NCI-H510A (cell line): ENCODE measurements at places on chromosomes 6 and 20.

- no peak for DNase-seq
These were observed 184.5 kb upstream of the PDE10A start for GRCh38 chr6:165847407-165848085.

DNA sequence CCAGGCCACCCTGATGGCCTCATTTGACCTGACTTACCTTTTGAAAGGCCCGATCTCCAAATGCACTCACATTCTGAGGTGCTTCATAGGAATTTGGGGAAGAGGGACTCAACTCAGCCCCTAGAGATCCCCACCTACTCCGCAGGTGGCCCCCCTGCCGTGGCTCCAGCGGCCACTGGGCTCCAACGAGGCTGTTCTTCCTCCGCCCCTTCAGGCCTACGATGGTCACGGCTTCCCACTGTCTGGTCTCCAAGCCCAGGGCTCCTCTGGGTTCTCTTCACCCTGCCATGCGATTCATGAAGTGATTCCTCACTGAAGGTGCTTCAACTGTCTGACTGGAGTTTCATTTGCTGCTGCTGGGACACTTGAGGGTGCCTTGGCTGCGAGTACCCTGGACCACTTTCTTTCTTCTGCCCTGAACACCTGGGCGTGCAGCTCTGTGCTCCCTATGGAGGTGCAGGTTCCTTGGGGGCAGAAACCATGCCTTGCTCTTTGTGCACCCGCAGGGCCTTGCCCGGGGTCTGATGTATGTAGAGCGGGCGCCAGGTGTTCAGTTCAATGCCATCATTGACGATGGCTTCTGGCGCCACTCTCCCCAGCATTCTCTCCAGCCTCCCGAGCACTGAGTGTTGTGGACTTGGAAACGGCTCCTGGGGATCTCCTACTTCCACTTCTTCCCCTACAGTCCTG is 10.0 kb upstream of the DUSP22 start:
- no peak for DNase-seq

DNA sequence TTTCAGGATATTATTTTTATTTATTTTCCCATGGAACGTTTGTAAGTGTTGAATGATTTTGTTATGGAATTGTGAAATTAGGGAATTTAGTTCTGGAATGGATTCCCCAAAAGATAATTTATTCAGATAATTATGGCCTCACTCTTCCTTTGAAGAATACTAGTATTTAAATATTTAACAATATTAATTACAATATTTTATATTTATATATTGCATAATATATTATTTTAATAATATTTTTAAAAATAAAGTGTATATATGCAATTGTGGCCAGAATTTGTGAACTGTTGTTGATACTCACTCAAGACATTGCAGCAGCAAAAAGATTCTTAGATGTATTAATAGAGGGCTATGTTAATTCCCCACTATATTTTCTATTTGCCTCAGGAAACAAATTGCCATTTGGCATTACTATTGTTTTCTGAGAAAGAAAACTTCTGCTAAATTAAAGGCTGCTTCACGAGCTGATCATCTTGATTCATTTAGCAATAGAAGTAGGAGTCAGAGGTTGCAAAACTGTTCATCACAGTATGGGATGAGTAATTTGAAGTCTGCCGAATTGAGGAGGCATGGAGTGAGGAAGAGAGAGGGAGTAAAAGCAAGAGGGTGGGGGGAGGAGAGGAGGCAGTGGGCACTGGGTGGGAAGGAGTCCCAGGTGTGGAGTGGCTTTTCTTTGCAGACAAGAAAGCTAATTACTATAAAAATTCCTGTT is 729.2 kb downstream of the DHX35 start:
- DNase-seq: no peak

GRCh38 chr20:32227744-32228688 is 20.3 kb downstream of the POFUT1 start:
- no peak for DNase-seq

- DNase-seq: no peak
These were observed 672.1 kb downstream of the HACE1 start for GRCh38 chr6:104187616-104188015.

DNA sequence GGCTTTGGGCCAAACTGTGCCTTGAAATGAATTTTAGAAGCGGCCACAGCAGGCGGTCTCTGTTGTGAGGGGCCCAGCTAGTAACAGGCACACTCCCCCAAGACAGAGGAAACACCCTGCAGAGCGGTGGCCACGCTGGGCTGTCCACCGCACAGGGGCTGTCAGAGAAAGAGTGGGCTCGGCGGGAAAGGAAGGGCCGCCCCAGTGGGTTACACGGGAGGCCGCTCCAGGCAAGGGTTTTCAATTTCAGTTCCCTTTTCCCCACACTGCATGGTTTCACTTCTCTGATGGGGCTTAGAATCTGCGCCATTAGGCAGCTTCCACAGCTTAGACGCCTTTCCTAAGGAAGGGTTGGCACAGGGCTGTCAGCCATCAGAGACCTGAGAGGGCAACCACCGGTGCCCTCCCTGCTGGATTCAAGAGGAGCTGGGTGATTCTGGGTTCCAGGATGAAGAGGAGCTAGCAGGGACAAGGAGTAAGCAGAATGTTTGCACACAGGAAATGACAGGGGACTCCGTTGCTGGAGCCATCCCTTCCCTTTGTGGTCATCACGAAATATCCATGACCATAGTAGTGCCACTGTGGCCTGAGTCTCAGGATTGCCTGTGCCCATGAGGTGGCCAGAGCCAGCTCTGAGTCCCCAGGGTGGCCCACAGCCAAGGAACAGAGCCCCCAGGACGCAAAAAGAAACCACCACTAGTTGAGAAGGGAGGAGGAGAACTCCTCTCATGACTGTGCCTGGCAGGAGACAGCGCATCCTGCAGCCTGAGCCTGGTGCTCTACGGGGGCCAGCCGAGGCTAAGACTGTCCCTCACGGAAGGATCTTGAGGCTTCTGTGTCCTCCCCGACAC is 282.7 kb downstream of the NRN1 start:
- no peak for DNase-seq

DNA sequence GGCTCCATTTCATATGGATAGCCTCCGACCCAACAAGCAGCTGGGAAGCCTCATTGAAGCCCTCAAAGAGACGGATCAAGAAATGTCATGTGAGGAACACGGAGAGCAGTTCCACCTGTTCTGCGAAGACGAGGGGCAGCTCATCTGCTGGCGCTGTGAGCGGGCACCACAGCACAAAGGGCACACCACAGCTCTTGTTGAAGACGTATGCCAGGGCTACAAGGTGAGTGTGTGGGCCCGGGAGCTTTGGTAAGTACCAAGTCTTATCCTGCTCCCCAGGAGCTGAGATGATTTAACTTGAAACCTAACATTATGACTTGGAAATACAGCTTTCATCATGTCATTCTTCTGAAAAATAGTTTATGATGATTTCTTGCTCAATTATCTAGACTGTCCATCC is 4.1 kb downstream of the TRIM38 start:
- DNase-seq: no peak

GRCh38 chr6:33790379-33790778 is 1.4 kb upstream of the LEMD2 start:
- DNase-seq: no peak

GRCh38 chr20:49344975-49345374 is 67.1 kb upstream of the ZNFX1 start:
- DNase-seq: no peak

GRCh38 chr6:30876039-30876730 is 8.1 kb upstream of the DDR1 start:
- DNase-seq: no peak

GRCh38 chr20:13858871-13859270 is 74.0 kb downstream of the NDUFAF5 start:
- DNase-seq: no peak

- no peak for DNase-seq
These were observed 515.0 kb downstream of the QKI start for GRCh38 chr6:163929538-163929937.

DNA sequence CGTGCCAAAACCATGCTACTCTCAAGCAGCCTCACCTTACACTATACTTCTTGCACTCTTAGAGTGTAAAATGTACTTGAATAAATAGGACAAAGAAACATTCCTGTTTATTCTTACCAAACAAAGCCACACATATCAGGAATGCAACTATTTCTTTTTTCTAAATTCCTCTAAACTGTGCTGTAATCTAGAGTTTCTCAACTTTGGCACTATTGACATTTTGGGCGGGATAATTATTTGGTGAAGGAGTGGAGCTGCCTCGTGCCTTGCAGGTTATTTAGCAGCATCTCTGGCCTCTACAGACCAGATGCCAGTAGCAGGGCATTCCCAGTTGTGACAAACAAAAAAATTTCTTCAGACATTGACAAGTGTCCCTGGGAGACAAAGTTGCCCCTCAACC is 86.9 kb downstream of the PHACTR1 start:
- DNase-seq: no peak

DNA sequence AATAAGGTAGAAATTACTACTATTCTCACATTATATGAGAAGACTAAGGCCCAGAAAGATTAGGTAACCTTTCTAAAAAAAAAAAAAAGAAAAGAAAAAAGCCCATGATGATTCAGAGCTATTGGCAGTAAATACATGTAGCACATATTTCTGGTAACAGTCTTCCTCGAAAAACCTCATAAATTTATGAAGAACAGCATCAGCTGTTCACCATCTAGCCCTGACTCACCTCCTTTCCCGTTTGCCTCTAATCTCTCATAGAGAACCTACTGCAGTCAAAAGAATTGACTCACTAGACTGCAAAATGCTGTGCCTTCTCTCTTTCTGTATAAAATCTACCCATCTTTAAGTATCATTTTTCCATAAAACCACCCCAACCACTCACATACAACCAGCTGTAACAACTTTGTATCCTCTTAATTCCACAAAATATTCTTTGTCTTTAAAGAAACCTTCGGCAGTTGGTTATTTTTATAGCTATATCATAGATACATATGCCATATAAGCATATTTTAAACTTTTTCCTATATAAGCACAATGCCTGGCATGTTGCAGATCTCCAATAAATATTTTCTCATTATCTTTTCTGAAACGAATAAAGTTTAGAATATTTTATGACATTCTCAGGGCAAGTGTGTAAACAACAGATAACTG is 152.7 kb upstream of the ENPP5 start:
- DNase-seq: no peak

DNA sequence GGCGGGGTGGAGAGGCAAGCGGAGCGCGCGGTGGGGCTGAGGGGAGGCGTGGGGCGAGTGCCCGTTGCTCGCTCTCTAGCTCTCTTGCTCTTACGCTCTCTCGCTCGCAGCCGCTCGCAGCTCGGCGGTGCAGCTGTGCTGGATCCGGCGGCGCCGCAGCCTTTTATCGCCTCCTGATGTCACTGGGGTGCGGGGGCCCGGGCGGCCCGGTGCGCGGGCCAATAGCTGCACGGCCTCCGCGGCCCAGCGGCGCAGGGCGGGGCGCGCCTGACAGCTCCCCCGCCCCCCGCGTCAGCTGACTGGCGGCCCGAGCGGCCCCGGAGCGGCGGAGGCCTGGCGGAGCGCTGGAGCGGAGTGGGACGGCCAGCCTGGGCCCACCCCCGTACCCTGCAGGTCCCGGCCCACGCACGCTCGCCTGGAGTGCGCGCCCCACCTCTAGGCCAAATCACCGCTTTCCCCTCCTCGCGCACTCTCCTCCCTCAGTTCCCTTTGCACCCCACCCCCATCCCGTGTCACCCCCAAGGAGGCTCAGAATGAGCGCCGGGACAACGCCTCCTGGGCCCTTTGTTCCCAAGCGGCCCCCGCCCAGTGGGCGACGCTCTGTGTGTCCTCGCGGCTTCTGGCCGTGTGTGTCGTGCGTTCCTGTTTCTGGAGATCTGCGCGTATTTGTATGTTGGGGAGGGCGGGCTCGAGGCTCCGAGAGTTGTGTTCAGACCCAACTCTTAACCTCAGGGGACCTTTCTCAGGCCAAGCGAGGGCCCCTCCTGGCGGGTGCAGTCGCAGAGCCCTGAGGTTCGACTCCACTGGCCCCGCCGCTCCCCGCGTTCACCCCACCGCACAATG is at the start of gene MAFB:
TSS of gene MAFB (minus strand) at position 137 of the 843 bp plus-strand sequence. CDS start 386 bp downstream, outside the sequence.
- peak; percentile 81 for DNase-seq

GRCh38 chr20:55166063-55166462 is 690.7 kb downstream of the DOK5 start:
- no peak for DNase-seq

- no peak for DNase-seq
These were observed 111.2 kb downstream of the IRF4 start for GRCh38 chr6:502761-503160.

- DNase-seq: no peak
These were observed 4.5 kb upstream of the PXMP4 start for GRCh38 chr20:33724439-33725094.

DNA sequence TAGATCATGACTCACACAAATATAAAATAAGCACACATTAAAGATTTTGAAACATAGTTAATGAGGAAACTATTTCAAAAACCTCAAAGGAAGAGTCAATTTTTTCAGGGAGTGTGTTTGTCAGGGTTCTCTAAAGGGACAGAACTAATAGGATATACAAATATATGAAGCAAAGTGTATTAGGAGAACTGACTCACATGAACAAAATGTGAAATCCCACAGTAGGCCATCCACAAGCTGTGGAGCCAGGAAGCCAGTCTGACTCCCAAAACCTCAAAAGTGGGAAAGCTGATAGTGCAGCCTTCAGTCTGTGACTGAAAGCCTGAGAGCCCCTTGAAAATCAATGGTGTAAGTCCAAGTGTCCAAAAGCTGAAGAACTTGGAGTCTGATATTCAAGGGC is 898.0 kb upstream of the EYS start:
- DNase-seq: no peak

DNA sequence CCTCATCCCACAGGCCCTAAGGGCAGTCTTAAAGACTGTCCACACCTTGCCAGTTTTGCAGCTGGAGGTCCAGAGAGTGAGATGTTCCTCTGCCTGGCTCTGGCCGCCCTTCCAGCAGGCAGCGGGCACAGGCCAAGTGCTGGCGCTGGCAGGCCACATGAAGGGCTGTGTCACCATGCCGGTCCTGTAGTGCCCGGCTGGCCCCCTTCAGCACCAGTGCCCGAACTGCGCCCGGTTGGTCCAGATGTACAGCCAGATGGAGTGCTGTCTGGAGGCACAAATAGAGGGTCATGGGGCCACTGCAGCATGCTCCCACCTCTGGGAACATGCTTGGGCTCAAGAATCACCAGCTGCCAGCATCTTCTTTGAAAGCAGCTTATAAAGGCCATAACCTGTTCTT is 3.8 kb downstream of the NFKBIE start:
- no peak for DNase-seq

- no peak for DNase-seq
These were observed 53.5 kb upstream of the BMP6 start for GRCh38 chr6:7672066-7673062.

DNA sequence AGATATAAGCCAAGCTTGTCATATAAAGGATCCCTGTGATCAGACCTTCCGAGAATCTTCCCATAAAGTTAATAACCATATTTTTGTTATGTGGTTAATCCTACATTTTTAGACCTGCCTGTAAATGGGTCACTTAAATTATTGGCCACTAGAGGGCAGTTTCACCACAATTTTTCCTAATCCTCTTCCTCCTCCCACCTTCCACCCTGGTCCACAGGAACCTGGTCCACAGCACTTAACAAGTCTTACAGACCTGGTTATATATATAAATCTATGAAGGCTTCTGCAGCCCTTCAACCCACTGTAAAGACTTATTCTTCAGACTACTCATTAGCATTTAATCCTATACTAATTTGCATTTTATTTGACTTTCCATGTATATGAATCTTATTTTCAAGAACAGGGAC is 28.3 kb downstream of the MRS2 start:
- DNase-seq: no peak
